ENCODE measurements at places on chromosomes 12 and 14. TPM values are rescaled to one million over a fixed set of nuclear protein-coding genes. Genes with fewer than 3 reads are reported as not detected.
A peak's percentile ranks its signal among the peaks of the same experiment; 100 is the strongest.

The EFS gene
- 2.8 TPM for total RNA-seq

The SMCO3 gene
- not detected for total RNA-seq

The SENP1 gene
- total RNA-seq = 19.7 TPM

The TAS2R10 gene
- 0.68 TPM for total RNA-seq

DNA sequence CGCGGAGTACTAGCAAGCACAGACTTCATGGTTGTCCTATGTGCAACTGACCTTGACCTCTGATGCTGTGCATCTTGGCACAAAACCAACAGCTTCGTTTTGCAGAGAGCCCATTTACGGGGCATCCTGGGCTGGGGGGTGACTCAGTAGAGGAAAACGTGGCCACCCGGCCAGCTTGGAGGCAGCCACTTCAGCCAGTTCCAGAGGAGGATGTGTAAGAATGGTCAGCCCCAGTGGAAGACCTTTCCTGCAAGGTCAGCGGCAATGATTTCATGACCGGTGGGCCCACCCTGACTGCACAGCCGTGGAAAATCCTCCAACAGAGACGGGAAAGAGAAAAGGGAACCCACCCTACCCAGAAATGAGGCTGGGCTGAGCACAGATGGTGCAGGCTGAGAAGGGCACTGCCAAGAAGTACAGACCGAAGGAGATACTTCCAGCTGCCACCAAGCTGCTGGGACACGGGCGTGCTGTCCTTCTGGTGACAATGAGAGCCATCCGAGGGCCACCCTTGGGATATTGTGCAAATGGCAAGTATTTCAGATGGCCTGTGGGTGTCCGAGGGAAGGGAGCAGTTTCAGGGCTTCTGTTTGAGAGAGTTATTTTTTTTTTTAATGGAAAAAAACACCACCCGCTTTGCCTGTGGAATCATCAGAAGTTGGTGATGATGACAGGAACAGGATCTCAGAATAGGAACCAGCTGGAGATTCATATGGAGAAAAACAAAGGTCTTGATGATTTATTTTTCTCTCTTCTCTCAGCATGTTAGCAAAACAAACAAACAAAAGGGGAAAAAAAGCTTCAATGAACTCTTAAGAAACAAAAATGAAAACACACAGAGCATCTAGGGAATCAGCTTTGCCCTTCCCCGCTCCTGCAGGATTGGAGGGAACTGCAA, 120.2 kb upstream of the RFLNA start:
- DNase-seq = peak; percentile 96

DNA sequence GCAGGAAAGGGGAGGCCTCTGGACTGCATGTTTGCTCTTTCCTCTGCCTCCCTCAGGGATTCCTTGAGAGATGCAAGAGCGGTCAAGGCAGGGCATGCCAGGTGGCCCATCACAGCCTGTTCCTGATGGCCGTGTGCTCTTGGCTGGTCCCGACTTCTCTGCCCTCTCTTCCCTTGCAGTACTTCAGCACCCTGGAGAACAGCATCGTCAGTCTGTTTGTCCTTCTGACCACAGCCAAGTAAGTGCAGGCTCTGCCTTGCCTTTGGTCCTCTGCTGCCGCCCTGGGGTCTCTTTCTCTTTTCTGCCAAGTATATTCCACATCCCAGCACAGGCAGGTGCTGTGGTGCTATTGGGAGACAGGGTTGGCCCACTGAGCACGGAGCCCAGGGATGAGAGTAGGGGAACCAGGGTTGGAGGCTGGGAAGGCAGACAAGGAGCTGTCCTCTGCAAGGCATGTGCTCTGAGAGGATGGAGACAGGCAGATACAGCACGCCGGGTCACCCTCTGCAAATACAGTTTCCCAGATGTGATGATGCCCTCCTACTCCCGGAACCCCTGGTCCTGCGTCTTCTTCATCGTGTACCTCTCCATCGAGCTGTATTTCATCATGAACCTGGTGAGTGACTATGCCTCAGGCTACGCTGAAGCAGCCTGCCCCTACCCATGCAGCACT, 51.9 kb downstream of the TPCN1 start:
- no peak for DNase-seq

- DNase-seq = no peak
Measured at GRCh38 chr12:104416136-104416535, 40.6 kb upstream of the CHST11 start.

- DNase-seq = no peak
Measured at GRCh38 chr14:59166258-59166657, 22.2 kb upstream of the DAAM1 start.

- DNase-seq = no peak
Measured at GRCh38 chr14:33707716-33708115, 243.2 kb downstream of the EGLN3 start.

DNA sequence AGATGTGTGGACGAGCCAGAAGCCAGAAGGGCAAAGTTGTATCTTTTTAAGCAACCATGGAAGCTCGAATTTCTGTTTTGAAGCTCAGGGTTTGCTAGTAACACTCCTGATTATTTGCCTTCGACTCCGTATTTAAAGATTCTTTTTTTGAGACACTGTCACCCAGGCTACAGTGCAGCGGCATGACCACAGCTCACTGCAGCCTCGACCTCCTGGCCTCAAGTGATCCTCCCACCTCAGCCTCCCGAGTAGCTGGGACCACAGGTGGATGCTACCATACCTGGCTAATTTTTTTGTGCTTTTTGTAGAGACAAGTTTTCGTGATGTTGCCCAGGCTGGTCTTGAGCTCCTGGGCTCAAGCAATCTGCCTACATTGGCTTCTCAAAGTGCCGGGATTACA, 18.7 kb upstream of the OASL start:
- DNase-seq = no peak

Measured in RPMI7951 (cell line).